Activated CD4-positive, alpha-beta memory T cell treated with anti-CD3 and anti-CD28 coated beads for 36 hours (primary cell): ENCODE measurements at places on chromosomes 11 and 22. TPM values are rescaled to one million over a fixed set of nuclear protein-coding genes. Genes with fewer than 3 reads are reported as not detected.

Gene SLC16A8
- total RNA-seq, result 0.17 TPM

Gene CHORDC1
- total RNA-seq, result 62.6 TPM

Gene ALG12
- total RNA-seq, result 13.8 TPM

Gene PHF21A
- 40.0 TPM for total RNA-seq

Gene LRRC74B
- not detected for total RNA-seq

Gene OR2AG2
- total RNA-seq, result not detected

Gene KCNJ4
- total RNA-seq, result not detected

Gene UPB1
- total RNA-seq, result 0.31 TPM

Gene CCDC188
- not detected for total RNA-seq

Gene BTBD18
- not detected for total RNA-seq

Gene NAP1L4
- total RNA-seq, result 261 TPM

Gene APOA5
- not detected for total RNA-seq
